ENCODE measurements at places on chromosomes 7 and 10.

GRCh38 chr10:132670546-132671227, 115.3 kb downstream of the NKX6-2 start:
- DNase-seq, result no peak

- DNase-seq, result peak; percentile 4
Observed at GRCh38 chr7:28784171-28784902, 173.8 kb downstream of the TRIL start.

DNA sequence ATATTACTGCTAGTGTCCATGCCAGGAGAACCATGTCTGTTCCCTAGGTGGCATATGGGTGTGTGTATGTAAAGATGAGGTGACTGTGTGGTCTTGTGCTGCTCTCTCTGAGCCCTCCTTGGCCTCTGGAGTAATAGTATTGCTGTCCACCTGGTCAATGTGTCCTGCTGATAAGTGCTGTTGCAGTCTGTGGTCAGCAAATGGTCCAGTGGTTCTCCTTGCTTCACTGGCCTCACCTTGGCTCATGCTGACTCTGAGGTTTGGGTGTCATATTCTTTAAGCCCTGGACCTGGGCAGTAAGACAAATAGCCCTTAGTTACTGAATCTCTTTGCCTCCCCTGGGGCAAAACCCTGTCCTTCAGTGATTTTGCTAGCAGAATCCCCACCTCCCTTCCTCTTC, 56.8 kb downstream of the TPST1 start:
- no peak for DNase-seq

GRCh38 chr7:22216832-22217475, 140.0 kb downstream of the RAPGEF5 start:
- no peak for DNase-seq
